Karpas-422 (cell line): ENCODE measurements at places on chromosomes 7 and 10. TPM values are rescaled to one million over a fixed set of nuclear protein-coding genes. Genes with fewer than 3 reads are reported as not detected.

GRCh38 chr10:130137090-130137448 is 878 bp downstream of the GLRX3 start:
- H3K36me3 ChIP-seq: peaks cover 10% of the 10 kb centered on the region; the same call in 1 of the 2 replicates
- peaks cover 57% of the 10 kb centered on the region for H3K4me1 ChIP-seq
- no peaks in the 10 kb centered on the region for H3K27me3 ChIP-seq
- H3K27ac ChIP-seq: peak overlapping the region; percentile 47; the same call in 1 of the 2 replicates
- H3K4me3 ChIP-seq: peak overlapping the region; percentile 99
- DNase-seq: peak; percentile 64

The HYAL4 gene
- not detected in 2 replicates for total RNA-seq

The METTL27 gene
- not detected in 2 replicates for total RNA-seq

DNA sequence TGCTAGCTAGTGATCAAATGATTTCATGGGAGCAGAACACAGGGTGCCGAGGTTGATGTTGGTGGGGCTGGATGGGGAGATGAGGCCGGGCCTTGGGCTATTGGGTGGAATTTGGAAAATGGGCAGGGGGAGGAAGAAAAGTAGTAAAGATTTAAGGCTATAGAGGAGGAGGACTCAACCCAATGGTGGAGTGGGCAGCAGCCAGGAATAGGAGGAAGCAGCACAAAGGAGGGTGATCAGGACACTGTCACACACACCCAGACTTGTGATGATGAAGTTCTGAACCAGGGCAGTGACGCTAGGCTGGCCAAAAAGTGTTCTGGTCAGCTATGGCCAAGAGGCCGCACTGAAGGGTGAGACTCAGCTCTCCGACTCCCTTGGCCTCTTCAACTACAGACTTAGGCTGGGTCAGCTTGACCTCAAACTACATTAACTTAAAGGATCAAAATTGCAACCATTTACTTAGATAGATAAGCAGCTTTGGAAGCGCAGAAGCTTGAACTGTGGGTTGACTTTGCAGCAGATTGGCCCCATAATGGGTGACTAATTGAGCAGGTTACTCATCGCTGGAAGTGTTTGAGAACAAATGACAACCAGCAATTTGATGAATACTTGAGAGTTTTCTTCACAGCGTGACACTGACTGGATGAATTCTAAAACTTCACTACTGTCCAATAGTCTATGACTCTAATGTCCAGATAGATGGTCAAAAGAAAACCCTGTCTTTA is 29.4 kb upstream of the GPR26 start:
- no peak overlapping the region for H3K27ac ChIP-seq
- DNase-seq: no peak
- H3K4me3 ChIP-seq: no peak overlapping the region
- H3K36me3 ChIP-seq: no peaks in the 10 kb centered on the region
- H3K4me1 ChIP-seq: no peaks in the 10 kb centered on the region

GRCh38 chr10:119320981-119321380 is 113.6 kb downstream of the GRK5 start:
- no peak overlapping the region for H3K4me3 ChIP-seq
- H3K4me1 ChIP-seq: no peaks in the 10 kb centered on the region
- no peak overlapping the region for H3K27ac ChIP-seq
- DNase-seq: no peak
- H3K36me3 ChIP-seq: no peaks in the 10 kb centered on the region

- H3K4me3 ChIP-seq: peak within 1 kb of the TSS; percentile 95
- peaks cover 41% of the 10 kb centered on the region for H3K4me1 ChIP-seq
- no peaks in the 10 kb centered on the region for H3K36me3 ChIP-seq
- no peak within 1 kb of the TSS for H3K27ac ChIP-seq
Measured at GRCh38 chr7:55572378-55573233, at the start of gene VOPP1. Gene VOPP1, minus strand, starts transcription at chr7:55572502. Its CDS starts 178 bp downstream, at chr7:55572324.

The SPDYE11 gene
- total RNA-seq: not detected in 2 replicates

- peaks cover 3% of the 10 kb centered on the region; the same call in 1 of the 2 replicates for H3K4me1 ChIP-seq
- no peaks in the 10 kb centered on the region for H3K36me3 ChIP-seq
- H3K27me3 ChIP-seq: no peaks in the 10 kb centered on the region
- DNase-seq: no peak
- no peak overlapping the region for H3K27ac ChIP-seq
Measured at GRCh38 chr10:3654496-3654895, 130.5 kb downstream of the KLF6 start.

The TLL2 gene
- total RNA-seq: not detected in 2 replicates

The CNNM1 gene
- not detected in 2 replicates for total RNA-seq

DNA sequence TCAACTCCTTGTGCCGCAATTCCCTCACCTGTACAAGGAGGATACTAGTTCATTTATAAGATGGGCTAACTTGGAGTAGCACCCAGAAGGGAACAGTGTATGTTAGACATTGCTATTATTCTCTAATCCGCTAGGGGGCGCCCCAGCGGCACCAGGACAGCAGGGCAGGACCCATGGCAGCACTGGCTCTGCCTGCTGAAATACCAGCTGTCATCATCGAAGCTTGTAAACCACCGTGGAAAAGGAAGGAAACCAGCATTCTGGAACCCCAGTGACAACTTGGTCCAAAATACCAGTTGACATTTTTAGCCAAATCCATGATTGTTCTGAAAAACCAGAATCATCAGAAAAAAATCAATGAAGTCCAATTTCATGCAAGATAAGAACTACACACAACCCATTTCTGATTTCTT is 134.4 kb downstream of the ITGA8 start:
- H3K27ac ChIP-seq: no peak overlapping the region
- H3K27me3 ChIP-seq: no peaks in the 10 kb centered on the region
- no peaks in the 10 kb centered on the region for H3K4me1 ChIP-seq
- no peak overlapping the region for H3K4me3 ChIP-seq
- H3K36me3 ChIP-seq: no peaks in the 10 kb centered on the region

The NEUROG3 gene
- not detected in 2 replicates for total RNA-seq

- DNase-seq: no peak
- no peak overlapping the region for H3K4me3 ChIP-seq
- no peaks in the 10 kb centered on the region for H3K27me3 ChIP-seq
- H3K4me1 ChIP-seq: no peaks in the 10 kb centered on the region
Measured at GRCh38 chr10:77160679-77161078, 476.9 kb downstream of the KCNMA1 start.

DNA sequence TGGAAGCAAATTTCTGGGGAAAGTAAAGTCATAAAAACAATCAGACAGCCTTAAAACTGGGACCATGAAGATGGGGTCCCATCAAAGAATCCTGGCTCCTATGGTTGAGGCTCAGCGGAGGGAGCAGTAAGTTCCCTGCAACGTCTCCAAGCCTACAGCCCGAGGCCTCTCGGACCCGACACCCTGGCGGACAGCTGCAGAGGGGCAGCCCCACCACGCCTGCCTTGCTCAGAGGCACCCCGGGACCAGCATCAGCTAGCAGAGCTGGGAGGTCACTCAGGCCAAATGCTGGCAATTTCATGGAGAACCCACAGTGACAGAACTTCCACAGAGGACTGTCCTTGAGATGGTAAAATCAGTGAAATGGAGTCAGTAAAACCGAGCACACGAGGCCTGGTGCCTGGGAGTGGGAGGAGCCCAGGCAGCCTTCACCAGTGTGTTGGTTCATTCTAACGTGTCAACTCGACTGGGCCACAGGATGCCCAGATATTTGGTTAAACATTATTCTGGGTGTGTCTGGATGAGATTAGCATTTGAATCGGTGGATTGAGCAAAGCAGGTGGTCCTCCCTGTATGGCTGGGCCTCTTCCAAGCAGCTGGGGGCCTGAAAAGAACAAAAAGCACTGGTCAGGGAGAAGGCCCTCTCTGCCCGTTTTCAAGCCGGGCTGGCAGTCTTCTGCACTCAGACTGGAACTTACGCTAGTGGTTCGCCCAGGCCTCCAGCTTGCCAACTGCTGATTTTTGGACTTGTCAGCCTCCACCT is 96.2 kb upstream of the INSIG1 start:
- H3K27ac ChIP-seq: no peak overlapping the region
- H3K27me3 ChIP-seq: no peaks in the 10 kb centered on the region
- H3K4me1 ChIP-seq: peaks cover 21% of the 10 kb centered on the region
- DNase-seq: no peak
- no peak overlapping the region for H3K4me3 ChIP-seq

GRCh38 chr10:23150091-23150490 is 42.0 kb upstream of the PTF1A start:
- H3K27ac ChIP-seq: no peak overlapping the region
- no peaks in the 10 kb centered on the region for H3K36me3 ChIP-seq
- no peaks in the 10 kb centered on the region for H3K4me1 ChIP-seq
- H3K27me3 ChIP-seq: no peaks in the 10 kb centered on the region
- no peak overlapping the region for H3K4me3 ChIP-seq
- no peak for DNase-seq

DNA sequence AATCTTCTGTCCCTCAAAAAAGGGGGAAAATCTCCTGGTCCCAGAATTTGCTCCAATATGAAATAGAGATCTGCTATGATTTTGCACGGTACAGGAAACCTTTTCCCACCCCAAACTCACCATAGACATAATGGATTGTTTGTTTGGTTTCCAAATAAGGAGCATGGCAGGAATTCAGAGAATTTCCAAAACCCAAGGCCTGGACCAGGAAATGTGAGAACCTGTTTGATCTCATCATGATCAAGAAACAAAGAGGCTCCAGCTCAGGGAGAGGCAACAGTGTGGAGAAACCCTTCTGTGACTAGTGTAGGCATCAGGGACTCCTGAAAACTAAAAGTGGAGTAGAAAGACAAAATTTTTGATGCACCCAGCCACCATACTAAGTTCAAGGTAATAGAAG is 1548.1 kb upstream of the LRRTM3 start:
- H3K4me1 ChIP-seq: peaks cover 20% of the 10 kb centered on the region
- H3K27ac ChIP-seq: no peak overlapping the region
- H3K4me3 ChIP-seq: no peak overlapping the region
- DNase-seq: no peak
- no peaks in the 10 kb centered on the region for H3K36me3 ChIP-seq

DNA sequence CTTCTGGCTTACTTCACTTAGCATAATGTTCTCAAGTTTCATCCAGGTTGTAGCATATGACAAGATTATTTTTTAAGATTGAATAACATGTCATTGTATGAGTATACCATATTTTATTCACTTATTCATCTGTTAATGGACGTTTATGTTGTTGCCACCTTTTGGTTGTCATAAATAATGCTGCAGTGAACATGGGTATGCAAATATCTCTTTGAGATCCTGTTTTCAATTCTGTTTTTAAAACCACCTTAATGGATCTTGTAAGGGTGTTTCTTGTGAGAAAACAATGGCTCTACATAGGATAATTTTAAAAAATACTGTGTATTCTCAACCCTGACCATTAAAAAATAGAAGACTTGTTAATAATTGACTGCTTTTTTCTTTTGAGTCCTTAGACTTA is 290.7 kb upstream of the TMEM229A start:
- H3K4me3 ChIP-seq: no peak overlapping the region
- no peak for DNase-seq
- H3K36me3 ChIP-seq: no peaks in the 10 kb centered on the region
- H3K4me1 ChIP-seq: no peaks in the 10 kb centered on the region
- H3K27ac ChIP-seq: no peak overlapping the region

- no peaks in the 10 kb centered on the region for H3K27me3 ChIP-seq
- H3K4me1 ChIP-seq: no peaks in the 10 kb centered on the region
- H3K27ac ChIP-seq: no peak overlapping the region
Measured at GRCh38 chr7:93566876-93567275, 7.6 kb downstream of the CALCR start.

The AEBP1 gene
- total RNA-seq: 5.9 TPM in 1 of 2 replicates, not detected in the other

GRCh38 chr7:11458736-11459483 is 373.1 kb downstream of the THSD7A start:
- no peak overlapping the region for H3K4me3 ChIP-seq
- no peak for DNase-seq
- H3K27me3 ChIP-seq: no peaks in the 10 kb centered on the region
- H3K36me3 ChIP-seq: no peaks in the 10 kb centered on the region

The LIPJ gene
- total RNA-seq: not detected in 2 replicates

- no peak overlapping the region for H3K27ac ChIP-seq
- H3K4me3 ChIP-seq: no peak overlapping the region
- no peaks in the 10 kb centered on the region for H3K36me3 ChIP-seq
- H3K27me3 ChIP-seq: no peaks in the 10 kb centered on the region
Measured at GRCh38 chr7:71535616-71536015, 403.7 kb downstream of the GALNT17 start.

- no peak overlapping the region for H3K27ac ChIP-seq
- H3K27me3 ChIP-seq: no peaks in the 10 kb centered on the region; the same call in 1 of the 2 replicates
- H3K4me1 ChIP-seq: peaks cover 4% of the 10 kb centered on the region; the same call in 1 of the 2 replicates
- H3K36me3 ChIP-seq: no peaks in the 10 kb centered on the region
- no peak for DNase-seq
Measured at GRCh38 chr7:31811650-31812461, 124.8 kb downstream of the PPP1R17 start.

GRCh38 chr7:34177476-34177875 is 272.1 kb downstream of the BMPER start:
- no peak overlapping the region for H3K4me3 ChIP-seq
- H3K36me3 ChIP-seq: no peaks in the 10 kb centered on the region
- no peaks in the 10 kb centered on the region for H3K4me1 ChIP-seq
- no peaks in the 10 kb centered on the region for H3K27me3 ChIP-seq
- no peak for DNase-seq

DNA sequence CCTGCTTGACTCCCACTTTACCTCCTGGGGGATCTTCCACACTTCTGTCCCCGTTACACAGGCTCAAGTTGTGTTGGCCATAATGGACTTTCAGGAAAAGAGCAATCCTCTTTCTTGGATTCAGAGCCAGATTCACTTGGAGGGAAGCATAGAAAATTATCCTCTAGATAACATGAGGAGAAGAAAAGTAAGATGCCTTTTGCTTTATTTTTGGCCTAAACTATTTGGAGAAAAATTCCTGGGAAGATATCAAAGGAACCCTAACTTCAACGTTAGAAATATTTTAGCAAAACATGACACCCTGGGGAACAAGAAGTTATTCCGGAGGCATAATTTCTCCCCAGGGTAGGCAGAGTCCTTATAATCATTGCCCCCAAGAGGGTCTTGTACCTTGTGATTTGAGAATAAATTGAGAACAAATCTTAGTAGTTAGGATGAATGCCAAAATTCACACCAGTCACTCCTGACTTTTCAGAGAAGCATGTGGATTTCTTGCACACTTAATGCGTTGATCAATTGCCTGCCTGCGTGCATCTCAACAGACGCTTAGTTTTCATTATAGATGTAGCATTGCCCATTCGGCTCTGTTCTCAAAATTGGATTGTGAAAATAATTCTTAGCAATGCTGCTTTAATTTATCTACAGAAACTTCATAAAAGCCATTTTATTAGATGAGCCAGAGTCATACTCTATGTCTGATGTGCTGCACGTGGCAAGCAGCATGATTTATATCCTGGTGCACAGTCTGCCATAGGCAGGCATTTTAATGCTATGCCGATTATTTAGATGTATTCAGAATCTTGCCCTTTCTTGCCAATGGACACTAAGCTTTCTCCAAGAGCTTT is 224.4 kb downstream of the C7orf25 start:
- H3K27me3 ChIP-seq: no peaks in the 10 kb centered on the region
- no peaks in the 10 kb centered on the region for H3K4me1 ChIP-seq
- no peaks in the 10 kb centered on the region for H3K36me3 ChIP-seq
- DNase-seq: no peak
- no peak overlapping the region for H3K27ac ChIP-seq
- no peak overlapping the region for H3K4me3 ChIP-seq

- no peaks in the 10 kb centered on the region for H3K27me3 ChIP-seq
- H3K27ac ChIP-seq: no peak overlapping the region
- no peak for DNase-seq
- no peaks in the 10 kb centered on the region for H3K36me3 ChIP-seq
Measured at GRCh38 chr10:99520040-99520846, 12.5 kb upstream of the NKX2-3 start.

The GSAP gene
- total RNA-seq: 1.3 and 7.1 TPM in 2 replicates

The PROSER2 gene
- total RNA-seq: not detected in 2 replicates

The ZNF485 gene
- 7.5 and 12.7 TPM in 2 replicates for total RNA-seq

The GDF10 gene
- not detected in 2 replicates for total RNA-seq

- no peaks in the 10 kb centered on the region for H3K36me3 ChIP-seq
- no peak overlapping the region for H3K27ac ChIP-seq
- H3K4me1 ChIP-seq: no peaks in the 10 kb centered on the region
- no peak overlapping the region for H3K4me3 ChIP-seq
- H3K27me3 ChIP-seq: no peaks in the 10 kb centered on the region
Measured at GRCh38 chr10:113053091-113053490, 103.0 kb downstream of the TCF7L2 start.

The ELMO1 gene
- total RNA-seq: 87.7 and 137 TPM in 2 replicates
